Astrocyte of the spinal cord (primary cell): ENCODE measurements at places on chromosomes 5 and 9.
A peak's percentile ranks its signal among the peaks of the same experiment; 100 is the strongest.

GRCh38 chr5:67202828-67203227 lies 6.2 kb upstream of the CD180 start:
- no peak for DNase-seq

DNA sequence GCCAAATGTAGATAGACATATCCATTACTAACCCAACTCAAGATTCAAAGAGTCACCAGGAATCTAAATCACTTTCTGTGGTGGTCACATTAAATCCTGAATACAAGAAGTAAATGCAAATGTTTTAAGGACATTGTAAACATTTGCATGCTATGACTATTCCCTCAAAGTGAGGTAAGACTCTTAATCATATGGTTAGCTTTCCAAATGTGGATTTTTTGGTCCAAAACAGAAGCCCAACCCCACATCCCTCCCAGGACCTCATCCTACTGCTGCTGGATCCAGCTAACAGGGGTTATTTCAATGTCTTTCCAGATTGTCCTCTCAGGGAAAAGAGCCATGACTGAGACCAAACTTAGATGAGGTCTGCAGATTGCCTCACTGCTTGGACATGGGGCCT lies 228.1 kb upstream of the PANK3 start:
- no peak for DNase-seq

DNA sequence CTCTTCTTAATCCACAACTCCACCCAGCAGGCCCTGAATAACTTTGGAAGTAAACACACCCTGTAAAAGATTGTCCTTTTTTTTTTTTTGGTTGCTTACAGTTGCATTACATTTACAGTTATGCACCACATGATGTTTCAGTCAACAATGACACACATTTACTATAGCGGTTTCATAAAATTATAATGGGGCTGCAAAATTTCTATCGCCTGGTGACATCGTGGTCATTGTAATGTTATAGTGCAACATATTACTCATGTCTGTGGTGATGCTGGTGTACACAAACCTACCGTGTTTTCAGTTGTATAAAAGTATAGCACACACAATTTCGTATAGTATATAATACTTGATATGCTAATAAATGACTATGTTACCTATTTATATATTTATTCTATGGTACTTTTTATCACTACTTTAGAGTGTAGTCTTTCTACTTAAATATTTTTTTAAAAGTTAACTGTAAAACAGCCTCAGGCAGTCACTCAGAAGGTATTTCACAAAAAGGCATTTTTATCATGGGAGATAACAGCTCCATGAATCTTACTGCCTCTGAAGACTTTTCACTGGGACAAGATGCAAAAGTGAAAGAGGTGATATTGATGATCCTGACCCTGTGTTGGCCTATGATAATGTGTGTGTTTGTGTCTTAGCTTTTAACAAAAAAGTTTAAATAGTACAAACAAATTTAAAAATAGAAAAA lies 695.4 kb upstream of the CDH18 start:
- DNase-seq: no peak

DNA sequence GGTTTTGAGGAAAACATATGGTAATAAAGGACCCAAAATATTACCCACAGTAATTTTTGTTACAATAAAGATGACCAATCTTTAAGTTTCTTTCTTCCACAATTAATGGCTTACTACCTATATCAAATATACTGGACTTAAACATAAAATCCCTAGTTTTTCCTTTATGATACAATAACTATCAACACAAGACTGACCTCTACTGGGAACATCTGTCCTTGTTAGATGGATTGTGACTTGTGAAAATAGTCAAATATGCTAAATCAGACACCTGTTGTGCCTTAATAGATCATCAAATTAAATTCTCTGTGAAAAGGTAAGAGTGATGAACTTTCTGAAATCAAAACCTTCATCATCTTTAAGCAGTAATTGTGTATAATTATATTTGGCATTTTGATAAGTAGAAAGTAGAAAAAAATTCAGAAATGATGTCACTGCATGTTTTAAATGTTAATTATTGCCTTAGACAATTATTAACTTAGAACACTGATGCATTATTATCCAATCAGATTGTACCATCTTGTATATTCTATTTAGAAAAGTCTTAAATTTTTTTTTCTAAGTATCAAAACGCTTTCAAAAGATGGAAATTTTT lies 113.6 kb downstream of the DEPDC1B start:
- peak; percentile 54 for DNase-seq

GRCh38 chr5:174188295-174188694 lies 142.8 kb downstream of the NSG2 start:
- DNase-seq: no peak

DNA sequence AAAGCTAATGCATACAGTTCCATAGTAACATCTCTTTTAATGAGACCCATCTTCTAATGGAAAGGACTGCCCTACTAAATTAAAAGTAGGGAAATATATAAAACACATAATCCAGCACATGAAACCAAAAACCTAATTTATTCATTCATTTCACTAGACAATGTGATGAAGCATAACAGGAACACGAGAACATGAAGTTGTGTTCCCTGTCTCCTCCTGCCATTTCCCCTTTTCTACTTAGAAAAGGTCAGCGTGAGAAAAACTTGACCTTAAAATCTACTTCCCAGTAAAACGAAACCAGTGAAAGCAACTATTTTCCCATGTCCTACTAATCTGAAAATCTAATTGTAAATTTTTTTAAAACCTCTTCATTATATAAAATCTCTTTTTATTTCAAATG lies 847.5 kb downstream of the TLE1 start:
- no peak for DNase-seq

GRCh38 chr9:95433096-95433819 lies 83.5 kb downstream of the PTCH1 start:
- DNase-seq: no peak

DNA sequence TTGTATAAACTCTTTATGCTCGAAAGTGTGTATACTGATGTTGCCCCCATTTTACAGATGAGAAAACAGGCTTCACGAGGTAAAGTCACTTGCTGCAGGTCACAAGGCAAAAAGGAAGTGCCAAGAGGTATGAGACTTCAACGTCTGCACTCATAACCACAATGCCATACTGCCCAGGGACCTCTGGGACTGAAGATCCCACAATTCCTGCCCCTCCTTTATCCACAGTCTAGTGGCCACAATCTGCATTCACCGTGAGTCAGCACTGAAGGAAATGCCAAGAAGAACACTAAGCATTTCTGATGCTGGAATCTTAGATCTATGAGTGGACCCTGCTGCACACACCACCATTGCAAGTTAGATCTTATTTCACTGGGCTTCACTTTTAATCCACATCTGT lies 37.3 kb downstream of the MED27 start:
- DNase-seq: peak; percentile 94

DNA sequence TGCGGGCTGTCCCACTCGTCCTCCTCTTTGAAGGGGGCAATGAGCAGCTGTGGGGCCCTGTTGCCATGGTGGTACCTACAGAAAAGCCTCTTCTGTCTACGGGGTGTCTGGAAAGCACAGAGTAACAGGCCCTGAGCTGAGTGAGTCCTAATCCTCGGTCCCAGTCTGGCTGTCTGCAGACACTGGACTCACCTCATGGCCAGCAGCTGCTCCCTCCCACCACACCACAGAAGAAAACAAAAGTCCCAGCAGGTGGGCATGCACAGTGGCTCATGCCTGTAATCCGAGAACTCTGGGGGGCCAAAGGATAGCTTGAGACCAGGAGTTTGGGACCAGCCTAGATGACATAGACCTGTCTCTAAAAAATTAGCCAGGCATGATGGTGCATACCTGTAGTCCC lies 19.9 kb downstream of the P4HA2 start:
- DNase-seq: peak; percentile 72

GRCh38 chr5:77970891-77971290 lies 194.8 kb upstream of the TBCA start:
- no peak for DNase-seq

DNA sequence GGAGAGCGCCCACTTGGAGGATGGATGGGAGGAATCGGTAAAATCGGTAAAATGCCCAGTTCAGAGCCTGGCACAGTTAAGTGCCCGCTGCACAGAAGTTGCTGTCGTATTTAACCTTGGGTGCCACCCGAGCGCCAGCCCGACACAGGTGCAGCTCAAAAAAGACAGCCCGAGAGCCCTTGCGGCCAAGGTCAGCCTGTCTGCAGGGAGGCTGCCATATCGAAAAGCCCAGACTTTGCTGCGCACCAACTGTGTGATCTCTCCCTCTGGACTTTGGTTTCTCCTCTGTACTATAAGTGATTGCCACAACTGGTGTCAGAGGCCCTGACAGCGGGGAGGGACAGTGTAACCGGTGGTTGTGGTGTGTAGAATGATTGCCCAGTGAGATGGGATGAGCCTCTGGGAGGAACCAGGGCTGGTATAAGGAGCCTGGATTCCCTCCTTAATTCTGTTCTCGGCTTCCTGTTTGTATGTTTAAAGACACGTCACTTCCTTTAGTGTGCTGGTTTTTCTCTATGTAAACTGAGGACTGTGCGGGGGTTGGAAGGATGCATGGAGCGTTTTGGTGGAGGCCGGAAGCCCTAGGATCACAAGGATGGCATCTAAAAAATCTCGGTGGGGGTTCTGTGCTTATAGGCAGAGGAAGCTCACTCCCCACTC lies 792 bp downstream of the NTMT1 start:
- peak; percentile 78 for DNase-seq

DNA sequence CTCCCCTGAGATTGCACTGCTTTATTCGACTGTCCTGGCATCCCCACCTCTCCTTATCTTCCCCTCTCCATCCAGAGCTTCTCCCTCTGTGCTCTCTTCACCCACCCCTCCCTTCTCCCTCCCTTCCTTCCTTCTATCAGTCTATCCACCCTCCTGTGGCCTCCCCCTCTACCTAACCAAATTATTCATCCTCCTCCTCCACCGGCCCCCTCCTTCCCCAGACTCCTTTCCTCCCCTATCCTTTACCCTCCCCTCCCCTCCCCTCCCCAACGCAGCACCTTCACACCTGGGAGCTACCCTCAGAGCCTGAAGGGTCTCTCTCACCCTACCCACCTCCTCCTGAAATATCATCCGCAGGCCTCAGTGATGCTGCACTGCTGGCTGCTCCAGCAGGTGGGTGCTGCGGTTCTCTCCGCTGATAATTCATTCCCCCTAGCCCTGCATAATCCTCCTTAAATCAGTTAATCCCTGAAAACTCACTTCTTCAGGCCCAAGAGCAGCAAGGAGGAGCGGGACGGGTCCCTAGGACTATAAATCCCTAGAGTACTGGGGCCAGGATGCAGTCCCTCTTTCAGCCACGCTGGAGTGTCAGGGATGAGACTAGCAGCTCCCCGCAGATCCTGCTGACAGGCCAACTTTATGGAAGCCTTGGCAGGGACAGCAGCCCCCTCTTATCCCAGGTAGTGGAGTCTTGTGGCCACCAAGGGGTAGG lies 97.8 kb downstream of the PCDH1 start:
- no peak for DNase-seq

DNA sequence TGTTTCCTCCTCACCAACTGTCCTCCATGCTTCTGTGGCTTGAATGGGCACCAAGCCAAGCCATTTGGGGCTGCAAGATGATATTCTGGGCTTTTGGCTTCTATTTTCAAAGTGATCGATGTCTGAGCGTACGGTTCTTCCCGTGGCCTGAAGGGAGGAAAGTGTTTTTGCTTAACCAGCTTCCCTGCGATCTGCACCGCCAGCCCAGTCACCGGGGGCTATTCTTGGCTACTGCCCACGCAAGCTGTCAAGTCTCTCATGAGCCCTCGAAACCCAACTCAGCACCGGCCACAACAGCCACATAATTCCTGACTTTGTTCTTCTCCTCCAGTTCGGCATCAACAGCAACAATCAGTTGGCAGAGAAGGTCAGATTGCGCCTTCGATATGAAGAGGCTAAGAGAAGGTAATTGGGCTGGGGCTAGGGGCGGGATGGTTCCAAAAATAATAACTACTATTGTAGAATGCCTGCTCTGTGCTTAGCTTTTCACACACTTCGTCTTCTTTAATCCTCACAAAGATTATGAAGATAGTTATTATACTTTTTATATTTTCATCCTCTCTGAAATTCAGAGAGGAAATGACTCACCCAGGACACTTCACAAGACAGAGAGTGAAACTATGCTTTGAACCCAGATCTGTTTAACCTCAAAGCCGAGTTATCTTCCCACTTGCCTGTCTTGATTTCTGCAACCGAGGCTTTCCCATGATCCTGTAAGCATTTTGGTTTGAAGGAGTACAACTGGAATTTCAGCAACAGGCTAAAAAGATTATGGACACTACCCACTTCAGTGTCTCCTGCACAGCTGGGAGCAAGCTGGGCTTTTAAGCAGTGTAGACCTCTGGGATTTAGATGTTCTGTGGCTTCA lies 76.4 kb upstream of the RARS1 start:
- DNase-seq: peak; percentile 65

GRCh38 chr9:1101846-1102641 lies 51.9 kb downstream of the DMRT2 start:
- DNase-seq: no peak

GRCh38 chr5:14250748-14251701 lies 107.9 kb downstream of the TRIO start:
- DNase-seq: no peak

DNA sequence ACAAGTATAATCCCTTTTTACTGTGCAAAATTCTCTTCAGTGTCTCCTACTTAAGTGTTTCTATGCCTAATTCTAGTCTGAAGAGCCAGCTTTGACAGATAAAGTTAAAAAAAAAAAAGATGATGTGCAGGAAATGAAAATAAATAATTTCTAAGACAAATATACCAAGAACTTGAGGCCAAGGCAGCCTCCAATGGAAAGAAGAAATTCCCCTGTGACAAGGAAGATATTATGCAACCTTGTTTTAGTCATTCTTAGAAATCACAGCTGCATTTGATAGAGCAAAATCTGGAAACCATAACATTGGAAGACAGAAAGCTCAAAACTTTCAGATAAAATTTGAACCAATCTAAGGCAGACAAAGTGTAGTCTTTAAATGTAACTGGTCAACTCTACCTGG lies 375.9 kb upstream of the TLE4 start:
- peak; percentile 76 for DNase-seq

- no peak for DNase-seq
Observed at GRCh38 chr5:177966839-177967166, 29.2 kb downstream of the PROP1 start.

- no peak for DNase-seq
Observed at GRCh38 chr9:104725014-104725413, 22.5 kb upstream of the NIPSNAP3A start.

- DNase-seq: no peak
Observed at GRCh38 chr9:133892193-133892920, 99.8 kb downstream of the VAV2 start.

- DNase-seq: peak; percentile 31
Observed at GRCh38 chr5:66002415-66002814, 76.0 kb downstream of the ERBIN start.
